ENCODE measurements at places on chromosomes 1 and 21.

DNA sequence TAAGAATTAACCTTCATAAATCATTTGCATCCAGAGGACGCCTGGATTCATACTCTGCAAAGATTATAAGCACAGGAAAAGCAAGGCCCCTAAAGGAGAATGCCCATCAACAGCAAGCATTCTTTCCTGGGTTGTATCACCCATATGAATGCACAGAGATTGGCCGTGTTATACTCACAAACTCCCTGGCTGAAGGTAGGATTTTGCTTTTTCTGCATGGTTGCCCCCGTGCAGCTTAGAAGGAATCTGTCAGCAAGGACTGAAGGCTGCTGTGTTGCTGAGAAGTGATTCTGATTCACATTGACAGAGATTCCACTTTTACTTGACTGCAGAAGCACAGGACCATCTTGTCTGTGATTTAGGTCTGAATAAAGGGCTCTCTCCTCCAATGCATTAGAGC is 283.0 kb downstream of the LRRIQ3 start:
- DNase-seq: no peak

DNA sequence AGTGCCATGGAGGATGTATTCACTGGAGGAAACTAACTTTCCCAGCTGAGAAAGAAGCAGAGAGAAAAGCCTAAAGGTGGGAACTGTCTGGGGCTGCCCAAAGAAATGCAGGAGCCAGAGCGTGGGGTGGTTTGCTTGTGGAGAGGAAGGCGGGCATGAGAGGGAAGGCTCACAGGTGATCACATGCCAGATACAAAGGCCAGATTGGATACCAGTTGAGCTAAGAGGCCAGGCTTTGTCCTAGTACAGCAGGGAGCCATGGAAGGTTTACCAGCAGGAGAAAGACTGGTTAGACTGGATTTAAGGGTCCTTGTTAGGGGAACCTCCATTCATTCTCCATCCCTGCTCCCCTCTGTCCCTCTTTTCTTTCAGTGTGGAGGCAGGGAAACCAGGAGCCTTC is 66.4 kb downstream of the BEND5 start:
- no peak for DNase-seq

- no peak for DNase-seq
Measured at GRCh38 chr1:7555391-7556185, 215.5 kb upstream of the VAMP3 start.

- DNase-seq: no peak
Measured at GRCh38 chr1:6113116-6113515, 67.0 kb downstream of the CHD5 start.

- DNase-seq: no peak
Measured at GRCh38 chr1:23555986-23556634, 3.2 kb downstream of the ID3 start.

- no peak for DNase-seq
Measured at GRCh38 chr1:205137901-205138300, 16.1 kb upstream of the RBBP5 start.

GRCh38 chr1:15031251-15031933 is 122.2 kb upstream of the TMEM51 start:
- DNase-seq: no peak

- DNase-seq: no peak
Measured at GRCh38 chr1:160647329-160647720, 481 bp upstream of the SLAMF1 start.

GRCh38 chr1:2594001-2594640 is 7.5 kb downstream of the PRXL2B start:
- no peak for DNase-seq

GRCh38 chr21:37582590-37582989 is 216.0 kb downstream of the DYRK1A start:
- no peak for DNase-seq

DNA sequence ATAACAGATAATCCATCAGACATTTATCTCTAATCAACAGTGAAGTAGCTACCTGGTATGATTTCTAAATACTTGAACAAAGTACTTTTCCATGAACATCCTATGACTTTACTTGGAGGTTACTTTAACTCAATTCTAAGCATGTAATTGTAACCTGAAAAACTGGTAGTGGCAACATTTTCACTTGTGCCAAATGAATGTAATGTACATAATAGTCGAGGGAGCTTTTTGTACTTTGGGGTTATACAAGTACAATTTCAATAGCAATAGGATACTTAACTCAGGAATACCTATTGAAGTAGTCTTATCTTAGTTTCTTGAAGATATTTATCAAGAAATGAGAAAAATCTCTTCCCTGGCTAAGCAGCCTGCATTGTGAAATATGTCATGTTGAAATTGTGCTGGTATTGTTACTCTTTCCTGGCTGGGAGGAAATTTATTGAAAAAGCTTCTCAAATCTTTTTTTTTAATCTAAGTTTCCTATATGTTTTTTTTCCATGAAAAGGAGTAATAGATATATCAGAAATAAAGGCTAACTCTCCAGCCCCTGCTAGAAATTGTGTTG is 33.7 kb upstream of the CACYBP start:
- no peak for DNase-seq

GRCh38 chr1:206100226-206100815 is 16.9 kb downstream of the AVPR1B start:
- DNase-seq: no peak

GRCh38 chr1:207883104-207883651 is 27.7 kb downstream of the CD34 start:
- no peak for DNase-seq

Data from T-helper 17 cell (primary cell).